ENCODE measurements at places on chromosomes 2 and 18.

DNA sequence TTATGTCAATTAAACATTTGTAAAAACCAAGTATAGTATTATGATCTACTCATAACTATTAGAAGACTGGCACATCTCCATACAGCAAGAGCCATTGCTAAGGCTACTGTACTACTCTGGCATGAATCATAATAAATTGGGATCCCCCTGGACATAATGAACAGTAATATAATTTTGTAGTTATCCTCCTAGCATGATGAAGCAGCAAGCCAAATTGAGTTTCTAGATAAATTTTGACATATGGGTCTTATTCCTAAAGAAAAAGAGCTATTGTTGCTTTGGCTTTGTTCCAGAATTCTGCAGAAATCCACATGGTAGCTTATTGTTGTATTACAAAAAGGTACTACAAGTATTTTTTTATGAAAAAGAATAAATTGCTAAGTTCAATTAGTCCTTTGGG is 204.3 kb downstream of the CAMKMT start:
- DNase-seq, result no peak

- no peak for DNase-seq
These were observed 6.8 kb downstream of the SMAD7 start for GRCh38 chr18:48943736-48944527.

DNA sequence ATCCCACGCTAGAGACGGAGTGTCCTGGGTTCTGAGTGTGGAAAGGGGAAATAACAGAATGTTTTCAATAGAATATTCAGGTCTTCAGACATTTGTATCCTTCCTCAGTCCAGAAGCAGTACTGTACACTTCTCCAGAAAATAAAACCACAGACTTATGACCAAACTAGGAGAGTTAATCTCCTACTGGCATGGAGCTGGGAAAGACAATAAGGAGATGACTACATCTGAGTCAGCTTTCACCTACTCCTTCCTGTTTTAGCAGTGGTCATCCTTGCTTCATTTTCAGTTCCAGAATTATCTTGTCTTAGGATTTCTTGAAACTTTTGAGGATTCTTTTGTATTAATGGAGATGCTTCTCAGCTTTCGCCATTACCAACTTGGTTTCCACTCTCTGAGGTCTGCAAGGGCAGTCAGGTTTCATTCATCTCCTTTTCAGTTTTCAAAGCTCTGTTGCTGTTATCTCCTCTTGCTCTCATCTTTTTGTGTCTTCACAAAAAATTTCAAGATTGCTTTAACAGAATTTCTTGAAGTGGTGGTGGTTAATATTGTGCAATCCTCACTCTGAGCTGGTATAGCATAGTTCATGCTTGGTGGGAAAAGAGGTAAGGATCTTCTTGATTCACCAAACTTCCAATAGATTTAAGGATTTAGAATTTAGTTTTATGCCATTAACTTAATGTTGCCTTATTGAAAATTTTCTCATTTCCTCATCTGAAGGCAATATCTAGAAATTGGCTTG is 23.7 kb upstream of the NR4A2 start:
- no peak for DNase-seq

- DNase-seq, result no peak
These were observed 4.7 kb downstream of the CD302 start for GRCh38 chr2:159793326-159793725.

GRCh38 chr2:207749873-207750272 is 19.8 kb downstream of the FZD5 start:
- DNase-seq, result no peak

- no peak for DNase-seq
These were observed 43.7 kb upstream of the FOSL2 start for GRCh38 chr2:28348921-28349320.

GRCh38 chr18:42976869-42977590 is 138.5 kb downstream of the RIT2 start:
- DNase-seq, result no peak

DNA sequence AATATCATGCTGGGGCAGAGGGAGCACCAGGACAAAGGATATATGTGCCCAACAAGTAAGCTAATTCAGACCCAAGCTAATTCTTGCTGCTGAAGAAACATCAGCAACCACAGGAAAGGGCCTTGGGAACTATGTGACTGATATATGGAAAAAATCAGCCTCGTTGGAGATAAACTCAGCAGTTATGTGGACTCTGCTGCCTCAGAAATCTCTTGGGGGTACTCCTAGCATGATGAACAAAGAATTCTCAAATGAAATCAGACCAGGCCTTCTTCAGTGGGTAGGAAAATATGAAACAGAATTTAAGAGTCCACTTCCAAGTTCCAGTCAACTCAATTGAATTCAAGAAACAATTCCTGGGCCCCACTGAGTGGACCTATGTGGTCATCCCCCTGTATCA is 367.9 kb downstream of the TNS1 start:
- no peak for DNase-seq

- no peak for DNase-seq
These were observed 10.1 kb downstream of the SERPINB10 start for GRCh38 chr18:63917817-63918216.

GRCh38 chr2:46177461-46178089 is 119.6 kb upstream of the EPAS1 start:
- no peak for DNase-seq

DNA sequence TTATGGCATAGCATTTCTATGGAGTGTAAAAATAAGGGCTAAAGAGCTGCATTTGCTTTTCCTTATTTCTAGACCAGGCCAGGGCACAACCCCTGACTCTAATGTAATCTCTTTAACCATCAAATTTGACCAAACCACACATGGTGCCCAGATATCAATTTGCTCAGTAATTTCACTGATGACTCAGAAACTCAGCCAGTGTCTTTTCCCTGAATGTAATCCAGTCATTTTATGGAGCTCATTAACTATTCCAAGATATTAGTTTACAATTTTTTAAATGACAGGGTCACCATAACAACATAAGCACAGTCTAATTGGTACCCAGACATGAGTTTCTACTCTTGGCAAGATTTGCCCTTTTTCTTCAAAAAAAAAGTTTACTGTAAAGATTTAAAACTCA is 270.8 kb upstream of the AGAP1 start:
- no peak for DNase-seq

- no peak for DNase-seq
These were observed 51.1 kb upstream of the LGALSL start for GRCh38 chr2:64402876-64403275.

DNA sequence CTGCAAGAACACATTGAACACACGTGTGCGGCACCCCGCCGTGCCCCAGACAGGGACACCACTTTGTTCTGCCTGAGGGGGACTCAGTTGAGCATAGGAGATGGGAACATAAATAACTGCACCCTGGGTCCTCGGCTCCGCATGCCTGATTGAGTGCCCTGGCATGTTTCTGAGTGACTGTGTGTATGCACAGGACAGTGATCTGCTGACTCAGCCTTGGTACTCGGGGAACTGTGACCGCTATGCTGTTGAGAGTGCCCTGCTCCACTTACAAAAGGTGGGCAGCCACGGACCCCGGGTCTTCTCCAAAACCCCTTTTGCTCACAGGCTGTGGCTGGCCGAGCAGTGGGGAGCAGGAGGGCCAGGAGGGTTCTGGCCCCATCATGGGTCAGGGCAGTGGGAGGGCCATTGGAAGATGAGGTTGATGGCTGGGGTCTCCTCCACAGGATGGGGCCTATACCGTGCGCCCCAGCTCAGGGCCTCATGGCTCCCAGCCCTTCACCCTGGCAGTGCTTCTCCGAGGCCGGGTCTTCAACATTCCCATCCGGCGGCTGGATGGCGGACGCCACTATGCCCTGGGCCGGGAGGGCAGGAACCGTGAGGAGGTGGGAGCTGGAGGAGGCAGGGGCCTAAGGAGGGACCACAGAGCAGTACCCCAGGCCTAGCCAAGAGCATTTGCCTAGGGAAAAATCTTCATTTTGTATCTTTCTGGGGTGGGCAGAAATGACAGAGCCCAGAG is 16.9 kb downstream of the SH2D6 start:
- DNase-seq, result no peak

DNA sequence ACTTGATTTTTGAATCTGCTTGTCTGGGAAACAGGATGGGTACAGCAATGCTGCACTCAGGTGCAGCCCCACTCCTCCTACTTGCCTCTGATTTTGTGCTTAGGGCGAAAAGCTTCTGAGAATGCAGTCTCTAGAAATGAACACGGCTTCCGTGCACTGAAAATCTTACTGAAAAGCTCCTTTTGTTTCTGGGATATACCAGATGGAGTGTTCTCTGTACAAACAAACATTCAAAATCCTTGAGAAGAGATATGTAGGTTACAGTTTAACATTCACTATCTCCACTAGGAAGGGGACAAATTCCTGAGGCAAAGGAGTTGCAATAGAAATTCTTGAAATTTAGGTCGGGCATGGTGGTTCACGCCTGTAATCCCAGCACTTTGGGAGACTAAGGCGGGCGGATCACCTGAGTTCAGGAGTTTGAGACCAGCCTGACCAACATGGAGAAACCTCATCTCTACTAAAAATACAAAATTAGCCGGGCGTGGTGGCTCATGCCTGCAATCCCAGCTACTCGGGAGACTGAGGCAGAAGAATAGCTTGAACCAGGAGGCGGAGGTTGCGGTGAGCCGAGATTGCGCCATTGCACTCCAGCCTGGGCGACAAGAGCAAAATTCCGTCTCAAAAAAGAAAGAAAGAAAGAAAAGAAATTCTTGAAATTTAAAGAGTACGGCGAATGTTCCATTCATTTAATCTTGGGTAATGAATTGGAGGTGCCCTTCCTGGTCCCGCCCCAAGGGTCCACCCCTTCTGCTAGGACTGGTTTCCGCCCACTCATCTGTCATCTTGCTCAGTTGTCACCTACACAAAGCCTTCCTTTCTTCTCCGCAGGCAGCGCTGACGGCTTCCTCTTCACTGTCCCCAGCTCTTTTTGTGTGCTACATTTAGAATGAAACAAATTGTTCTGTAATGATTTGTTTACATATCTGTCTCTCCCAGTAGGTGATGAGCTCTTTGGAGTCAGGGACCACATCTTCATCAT is 92.4 kb downstream of the SOCS6 start:
- peak; percentile 82 for DNase-seq

DNA sequence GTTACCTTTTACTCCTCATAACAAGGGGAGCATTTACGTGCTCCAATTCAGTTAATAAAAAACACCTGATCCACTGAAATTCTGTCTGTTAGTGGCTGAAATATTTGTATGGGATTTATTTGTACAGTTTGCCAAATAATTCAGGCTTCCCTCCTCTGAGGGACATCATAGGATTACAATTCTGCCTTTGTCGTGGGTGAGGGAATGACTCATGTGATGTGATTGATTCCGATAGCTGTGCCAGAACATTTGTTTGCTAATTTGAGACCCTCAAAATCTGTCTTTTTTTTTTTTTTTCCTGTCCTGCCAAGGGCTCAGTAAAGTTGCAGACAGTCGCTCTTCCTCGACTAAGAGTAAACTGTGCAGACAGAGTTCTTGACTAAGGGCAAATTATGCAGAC is 612.6 kb upstream of the CDH2 start:
- no peak for DNase-seq

DNA sequence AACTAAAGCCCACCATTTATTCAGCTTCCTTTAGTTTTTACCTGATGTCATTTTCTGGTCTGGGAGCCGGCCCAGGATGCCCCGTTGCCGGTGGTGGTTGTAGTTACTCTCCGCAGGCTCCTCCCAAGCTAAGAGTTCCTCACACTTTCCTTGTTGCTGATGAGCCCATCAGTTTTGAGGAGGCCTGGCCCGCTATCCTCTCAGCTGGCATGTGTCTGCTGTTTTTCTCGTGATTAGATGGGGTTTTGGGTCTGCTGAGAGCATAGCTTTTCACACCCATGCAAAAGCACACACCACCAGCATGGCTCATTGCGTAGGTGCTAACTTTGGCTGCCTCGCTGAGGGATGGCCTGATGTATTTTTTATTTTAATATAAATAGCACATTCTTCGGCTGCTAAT is 72.1 kb downstream of the PSMG2 start:
- DNase-seq, result no peak

GRCh38 chr18:35189510-35189909 is 51.3 kb upstream of the ZNF397 start:
- peak; percentile 56 for DNase-seq

DNA sequence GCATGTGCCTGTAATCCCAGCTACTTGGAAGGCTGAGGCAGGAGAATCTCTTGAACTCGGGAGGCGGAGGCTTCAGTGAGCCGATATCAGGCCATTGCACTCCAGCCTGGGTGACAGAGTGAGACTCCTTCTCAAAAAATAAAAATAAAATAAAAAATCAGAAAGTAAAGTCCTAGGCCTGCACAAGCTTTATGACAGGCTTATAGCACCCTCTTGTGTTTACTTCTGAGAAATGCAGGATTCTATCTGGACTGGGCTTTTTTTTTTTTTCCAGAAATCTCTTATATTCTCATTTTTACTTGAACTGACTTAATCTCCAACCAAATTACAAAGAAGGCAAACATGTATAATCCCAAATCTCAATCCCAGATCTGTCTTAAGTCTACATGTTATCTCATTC is 26.1 kb upstream of the REG3G start:
- no peak for DNase-seq

- DNase-seq, result no peak
These were observed 44.9 kb downstream of the OSR1 start for GRCh38 chr2:19313553-19313952.

- no peak for DNase-seq
These were observed 32.8 kb upstream of the GPR55 start for GRCh38 chr2:230957756-230958391.

DNA sequence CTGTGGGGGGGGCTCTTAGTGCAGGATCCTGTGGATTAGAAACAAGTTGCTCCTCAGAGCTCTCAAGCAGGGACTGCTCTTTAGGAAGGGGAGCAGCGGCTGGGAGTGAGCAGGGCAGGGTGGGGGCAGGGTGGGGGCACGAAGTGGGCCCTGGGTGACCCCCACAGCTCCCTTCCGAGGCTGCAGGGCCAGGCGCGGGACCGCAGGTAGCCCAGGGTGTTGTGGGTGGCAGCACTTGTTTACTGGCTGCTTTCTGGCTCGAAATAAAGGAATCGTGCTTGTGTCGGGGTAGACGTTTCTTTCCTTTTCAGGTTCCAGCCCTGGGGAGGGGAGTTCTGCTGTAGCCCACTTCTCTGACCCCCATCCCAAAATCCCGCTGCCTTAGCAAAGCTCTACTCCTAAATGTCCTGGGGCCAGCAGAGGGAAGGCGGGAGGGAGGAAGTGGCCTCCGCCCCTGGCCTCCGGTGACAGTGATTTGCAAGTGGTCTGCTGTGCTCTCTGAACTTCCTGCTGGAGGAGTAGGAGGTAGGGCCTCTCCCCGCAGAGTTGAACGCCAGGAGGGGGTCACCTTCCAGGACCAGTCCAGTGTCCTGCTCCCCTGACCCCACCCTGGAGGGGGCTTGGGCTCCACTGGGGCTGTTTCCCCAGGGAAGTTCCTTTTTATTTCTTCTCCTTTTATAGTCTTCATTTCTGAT is 8.3 kb downstream of the NEU4 start:
- no peak for DNase-seq
